ENCODE measurements at places on chromosomes 4 and X. TPM values are rescaled to one million over a fixed set of nuclear protein-coding genes. Genes with fewer than 3 reads are reported as not detected.
A peak's percentile ranks its signal among the peaks of the same experiment; 100 is the strongest.

- peak; percentile 34 for DNase-seq
Observed at GRCh38 chr4:24664956-24665355, 80.6 kb upstream of the DHX15 start.

COX7B2 gene
- total RNA-seq = not detected

DNA sequence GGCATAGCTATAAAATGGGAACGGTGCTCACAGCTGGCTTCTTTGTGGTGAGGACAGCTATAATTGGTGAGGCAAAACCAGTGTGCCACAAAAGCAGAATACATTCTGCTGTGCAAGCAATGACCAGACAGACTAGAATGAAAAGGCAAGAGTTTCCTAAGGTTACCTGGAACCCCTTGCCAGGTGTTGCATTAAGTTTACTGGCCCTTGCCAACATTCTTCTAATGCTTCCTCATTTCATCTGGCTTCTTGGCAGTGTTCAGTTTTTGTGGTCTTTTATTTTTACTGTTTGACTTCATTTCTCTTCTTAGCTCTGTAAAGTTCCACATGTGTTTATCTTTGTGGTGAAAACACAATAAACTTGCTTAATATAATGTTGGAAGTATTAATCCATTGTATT lies 131.4 kb downstream of the PTTG2 start:
- DNase-seq = no peak

- DNase-seq = no peak
Observed at GRCh38 chr4:26044524-26044923, 130.5 kb downstream of the SMIM20 start.

GRCh38 chr4:6740347-6740746 lies 24.4 kb downstream of the BLOC1S4 start:
- peak; percentile 43 for DNase-seq

DNA sequence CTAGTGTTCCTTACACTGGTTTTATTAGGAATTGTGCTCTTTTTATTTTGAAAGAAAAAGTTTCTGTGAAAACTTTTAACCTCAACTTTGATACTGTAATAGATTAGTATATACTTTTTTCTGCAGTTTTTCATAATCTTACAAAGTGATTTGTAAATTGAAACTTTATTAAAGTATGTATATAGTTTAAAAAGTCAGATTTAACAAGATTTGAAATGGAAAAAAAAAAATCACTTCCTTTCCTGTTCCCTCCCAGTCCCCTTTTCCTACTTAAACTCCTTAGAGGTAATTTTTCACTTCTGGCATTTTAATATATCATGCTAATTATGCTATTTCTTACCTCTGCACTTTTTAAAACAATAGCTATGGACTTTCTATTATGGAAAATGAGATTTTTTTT lies 49.3 kb downstream of the PAQR3 start:
- no peak for DNase-seq

DNA sequence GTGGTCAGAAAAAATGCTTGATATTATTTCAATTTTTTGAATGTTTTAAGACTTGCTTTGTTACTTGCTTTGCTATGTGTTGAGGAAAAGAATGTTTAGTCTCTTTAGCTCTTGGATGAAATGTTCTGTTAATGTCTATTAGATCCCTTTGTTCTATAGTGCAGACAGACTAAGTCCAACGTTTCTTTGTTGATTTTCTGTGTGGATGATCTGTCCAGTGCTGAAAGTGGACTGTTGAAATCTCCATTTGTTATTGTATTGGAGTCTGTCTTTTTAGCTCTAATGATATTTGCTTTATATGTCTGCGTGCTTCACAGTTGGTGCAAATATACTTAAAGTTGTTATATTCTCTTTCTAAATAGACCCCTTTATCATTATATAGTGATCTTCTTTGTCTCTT lies 220.6 kb downstream of the GUCY2F start:
- no peak for DNase-seq

DNA sequence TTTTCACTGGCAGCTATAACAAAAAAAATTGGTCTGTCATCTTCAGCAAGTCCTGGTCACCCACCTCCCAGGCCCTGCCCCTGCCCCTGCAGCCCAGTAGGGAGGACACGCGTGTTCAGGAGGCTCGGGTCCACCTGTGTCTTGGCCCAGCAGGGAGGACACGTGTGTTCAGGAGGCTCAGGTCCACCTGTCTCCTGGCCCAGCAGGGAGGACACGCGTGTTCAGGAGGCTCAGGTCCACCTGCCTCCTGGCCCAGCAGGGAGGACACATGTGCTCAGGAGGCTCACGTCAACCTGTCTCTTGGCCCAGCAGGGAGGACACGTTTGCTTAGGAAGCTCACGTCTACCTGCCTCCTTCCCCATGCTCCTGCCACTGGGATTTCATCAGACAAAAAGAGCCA lies 44.9 kb downstream of the HTT-AS start:
- no peak for DNase-seq

DNA sequence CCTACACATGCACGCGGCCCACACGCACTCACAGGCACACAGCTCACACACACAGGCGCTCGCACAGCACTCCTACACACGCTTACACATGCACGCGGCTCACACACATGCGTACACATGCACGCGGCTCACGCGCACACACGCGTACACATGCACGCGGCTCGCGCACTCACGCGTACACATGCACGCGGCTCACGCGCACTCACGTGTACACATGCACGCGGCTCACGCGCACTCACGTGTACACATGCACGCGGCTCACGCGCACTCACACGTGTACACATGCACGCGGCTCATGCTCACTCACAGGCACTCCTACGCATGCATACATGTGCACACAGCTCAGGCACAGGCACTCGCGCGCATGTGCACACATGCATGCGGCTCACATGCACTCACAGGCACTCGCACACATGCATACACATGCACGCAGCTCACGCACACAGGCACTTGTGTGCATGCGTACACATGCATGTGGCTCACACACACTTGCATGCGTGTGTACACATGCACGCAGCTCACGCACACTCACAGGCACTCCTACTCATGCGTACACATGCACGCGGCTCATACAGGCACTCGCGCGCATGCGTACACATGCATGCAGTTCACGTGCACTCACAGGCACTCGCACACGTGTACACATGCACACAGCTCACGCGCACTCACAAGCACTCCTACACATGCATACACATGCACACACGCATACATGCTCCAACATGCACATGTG lies 44.9 kb downstream of the GAK start:
- no peak for DNase-seq

- no peak for DNase-seq
Observed at GRCh38 chr4:40998675-40999358, 215.5 kb downstream of the APBB2 start.

- no peak for DNase-seq
Observed at GRCh38 chrX:130645955-130646583, 244.3 kb downstream of the RBMX2 start.

MAOA gene
- 134 TPM for total RNA-seq

DNA sequence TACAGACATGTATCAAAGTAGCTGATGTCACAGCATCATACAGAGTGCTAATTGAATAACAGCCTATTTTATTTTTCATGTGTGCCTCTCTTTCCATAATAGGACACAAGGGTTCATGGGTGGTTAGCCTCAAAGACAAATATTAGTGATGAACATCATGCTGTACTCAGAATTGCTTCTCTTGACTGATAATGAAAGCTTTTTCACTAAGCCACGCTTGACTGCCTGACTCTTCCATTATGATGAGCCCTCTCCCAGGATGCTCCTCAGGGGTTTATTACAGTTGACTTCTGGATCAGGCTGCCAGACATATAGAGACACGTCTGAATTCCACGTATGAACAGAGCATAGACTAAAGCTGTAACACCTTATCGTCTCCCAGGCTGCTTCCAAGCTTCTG lies 2757.5 kb downstream of the PCDH7 start:
- no peak for DNase-seq

- DNase-seq = no peak
Observed at GRCh38 chr4:72489267-72489666, 79.8 kb downstream of the ADAMTS3 start.

TMEM255A gene
- total RNA-seq = 1.8 TPM

MID2 gene
- total RNA-seq = 17.4 TPM

- no peak for DNase-seq
Observed at GRCh38 chrX:123988423-123989111, 27.1 kb downstream of the STAG2 start.

Measured in left lung (tissue), 14 donors.